Upper lobe of left lung (tissue), 6 donors: ENCODE measurements at places on chromosomes 2 and 18. TPM values are rescaled to one million over a fixed set of nuclear protein-coding genes. Genes with fewer than 3 reads are reported as not detected.

OSBPL1A gene
- total RNA-seq, result 33.3 TPM

LAMA1 gene
- total RNA-seq, result 1.7 TPM

DCDC2C gene
- total RNA-seq, result not detected

MLPH gene
- total RNA-seq, result 289 TPM

ANKRD53 gene
- total RNA-seq, result 10.5 TPM

- no peak overlapping the region for H3K27ac ChIP-seq
- no peaks in the 10 kb centered on the region for H3K4me1 ChIP-seq
- no peak overlapping the region for H3K4me3 ChIP-seq
- H3K36me3 ChIP-seq, result no peaks in the 10 kb centered on the region
- no peak for DNase-seq
- H3K27me3 ChIP-seq, result no peaks in the 10 kb centered on the region
Observed at GRCh38 chr2:134602666-134603065, 116.1 kb downstream of the TMEM163 start.

- no peak overlapping the region for H3K27ac ChIP-seq
- no peak for DNase-seq
- H3K36me3 ChIP-seq, result peaks cover 4% of the 10 kb centered on the region
- H3K4me1 ChIP-seq, result no peaks in the 10 kb centered on the region
Observed at GRCh38 chr2:168722592-168722991, 79.8 kb upstream of the NOSTRIN start.

DNA sequence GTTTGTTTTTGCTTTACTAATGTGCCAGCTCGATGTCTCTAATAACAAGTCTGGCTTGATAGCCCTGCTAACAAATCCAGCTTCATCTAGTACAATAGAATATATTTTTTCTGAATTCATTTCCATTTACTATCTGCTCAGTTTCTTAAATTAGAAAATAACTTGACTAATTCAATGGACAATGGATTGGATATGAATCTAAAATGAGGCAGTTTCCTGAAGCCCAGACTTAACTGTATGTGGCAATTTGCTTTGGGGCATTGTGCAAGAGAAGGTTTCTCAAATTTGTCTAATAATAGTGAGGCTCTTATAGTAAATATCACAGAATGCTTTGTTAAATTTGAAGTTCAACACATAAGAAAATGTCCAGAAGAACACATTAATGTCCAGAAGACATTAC is 25.8 kb downstream of the CALCRL start:
- H3K36me3 ChIP-seq, result no peaks in the 10 kb centered on the region
- H3K4me1 ChIP-seq, result no peaks in the 10 kb centered on the region
- no peak for DNase-seq
- no peak overlapping the region for H3K4me3 ChIP-seq
- H3K27ac ChIP-seq, result no peak overlapping the region

DNA sequence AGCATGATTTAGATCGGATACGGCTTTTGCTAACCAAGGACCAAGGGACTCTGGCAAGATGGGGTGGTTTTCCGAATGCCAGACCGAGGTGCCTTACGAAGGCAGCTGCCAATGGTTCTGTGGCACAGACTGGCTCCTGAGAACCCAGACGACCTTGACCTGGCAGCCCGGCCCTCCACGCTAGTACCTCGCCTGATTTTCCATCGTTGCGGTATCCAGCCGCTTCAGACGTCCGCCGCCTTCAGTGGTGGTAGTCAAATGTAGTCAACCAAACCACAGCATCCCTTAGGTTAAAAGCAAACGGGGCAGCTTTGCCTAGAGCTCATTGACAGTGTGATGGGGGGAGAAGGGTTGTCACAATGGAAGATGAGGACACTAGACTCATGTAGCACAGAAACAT is 42.6 kb downstream of the GBX2 start:
- H3K27ac ChIP-seq, result no peak overlapping the region
- no peaks in the 10 kb centered on the region for H3K4me1 ChIP-seq
- H3K27me3 ChIP-seq, result no peaks in the 10 kb centered on the region
- no peak overlapping the region for H3K4me3 ChIP-seq
- no peak for DNase-seq

DNA sequence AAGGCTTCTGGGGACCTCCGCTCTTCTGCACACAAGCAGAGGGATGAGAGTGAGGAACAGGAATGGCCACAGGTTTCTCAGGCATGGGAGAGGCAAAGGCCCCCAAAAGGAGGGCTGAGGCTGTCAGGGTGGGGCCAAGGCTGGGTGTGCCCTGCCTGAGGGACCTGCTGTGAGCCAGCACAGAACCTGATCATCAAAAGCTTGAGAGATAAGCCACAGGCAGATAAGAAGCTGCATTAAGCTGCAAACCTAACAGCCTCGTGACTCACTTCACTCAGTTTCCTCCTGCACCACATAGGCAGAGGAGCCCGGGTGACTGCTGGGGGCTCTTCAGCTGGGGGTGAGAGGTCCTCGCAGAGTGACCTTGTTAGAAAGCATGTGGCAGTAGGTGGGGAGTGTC is 64.5 kb upstream of the LAPTM4A start:
- H3K27ac ChIP-seq, result no peak overlapping the region
- no peaks in the 10 kb centered on the region for H3K4me1 ChIP-seq
- H3K36me3 ChIP-seq, result no peaks in the 10 kb centered on the region

DNA sequence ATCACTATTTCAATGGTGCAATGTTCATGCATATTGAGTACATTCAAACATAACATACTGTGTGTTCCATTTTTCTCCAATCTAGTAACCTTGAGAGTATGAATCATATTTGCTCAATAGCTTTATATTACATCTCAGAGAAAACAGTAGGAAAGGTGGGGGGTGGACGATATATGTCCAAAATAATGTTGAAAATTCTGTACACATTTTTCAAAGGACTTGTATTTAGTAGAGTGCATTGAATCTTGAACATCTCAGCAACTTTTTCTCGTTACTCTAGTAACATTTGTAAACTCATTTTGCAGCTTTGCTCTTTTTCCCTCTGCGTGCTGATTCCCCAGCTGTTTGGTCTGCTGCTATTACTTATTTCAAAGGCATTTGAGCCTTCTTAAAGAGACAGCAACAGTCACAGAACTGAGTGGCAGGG is 1487.0 kb downstream of the LRP1B start:
- no peaks in the 10 kb centered on the region for H3K4me1 ChIP-seq
- no peaks in the 10 kb centered on the region for H3K27me3 ChIP-seq
- H3K4me3 ChIP-seq, result no peak overlapping the region
- no peak for DNase-seq
- no peak overlapping the region for H3K27ac ChIP-seq
- H3K36me3 ChIP-seq, result no peaks in the 10 kb centered on the region

DNA sequence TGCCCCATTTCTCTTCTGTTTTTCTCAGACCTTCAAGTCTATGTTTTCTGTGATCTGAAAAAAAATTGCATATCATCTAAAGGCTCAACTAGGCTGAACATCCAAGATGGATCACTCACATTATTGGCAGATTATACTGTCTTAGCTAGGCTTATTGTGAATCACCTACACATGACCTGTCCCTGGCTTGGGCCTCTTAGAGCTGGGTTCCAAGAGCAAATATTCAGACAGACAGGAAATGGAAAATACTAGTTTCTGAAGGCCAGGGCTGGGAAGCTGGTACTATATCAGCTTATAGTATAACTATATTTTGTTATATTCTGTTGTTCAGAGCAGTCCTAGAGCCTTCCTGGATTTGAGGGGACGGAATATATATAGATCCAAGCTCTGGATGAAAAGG is 90.3 kb downstream of the PIK3C3 start:
- H3K27me3 ChIP-seq, result no peaks in the 10 kb centered on the region
- H3K4me1 ChIP-seq, result no peaks in the 10 kb centered on the region
- no peak overlapping the region for H3K27ac ChIP-seq

GRCh38 chr2:64276417-64277095 is 132.3 kb upstream of the PELI1 start:
- no peak for DNase-seq
- H3K4me3 ChIP-seq, result no peak overlapping the region
- H3K4me1 ChIP-seq, result peaks cover 32% of the 10 kb centered on the region
- no peaks in the 10 kb centered on the region for H3K27me3 ChIP-seq

DNA sequence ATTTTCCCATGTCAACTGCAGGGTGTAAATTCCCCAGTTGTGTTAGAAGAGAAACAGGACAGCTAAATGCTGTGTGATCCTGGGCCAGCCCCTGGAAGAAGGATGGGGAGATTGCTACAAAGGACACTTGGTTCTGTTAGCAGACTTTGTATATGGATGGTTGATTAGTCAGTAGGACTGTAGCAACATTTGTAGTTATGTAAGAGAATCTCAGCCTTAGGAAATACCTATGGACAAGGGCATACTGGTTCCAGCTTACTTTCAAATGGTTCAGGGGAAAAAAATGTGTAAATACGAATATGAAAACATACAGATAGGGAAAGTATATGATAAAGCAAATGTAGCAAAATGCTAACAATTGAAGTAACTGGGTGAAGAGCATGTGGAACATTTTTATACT is 47.6 kb downstream of the GNAL start:
- H3K27ac ChIP-seq, result no peak overlapping the region
- H3K36me3 ChIP-seq, result no peaks in the 10 kb centered on the region
- H3K27me3 ChIP-seq, result no peaks in the 10 kb centered on the region
- peaks cover 5% of the 10 kb centered on the region for H3K4me1 ChIP-seq
- DNase-seq, result no peak
- no peak overlapping the region for H3K4me3 ChIP-seq

DNA sequence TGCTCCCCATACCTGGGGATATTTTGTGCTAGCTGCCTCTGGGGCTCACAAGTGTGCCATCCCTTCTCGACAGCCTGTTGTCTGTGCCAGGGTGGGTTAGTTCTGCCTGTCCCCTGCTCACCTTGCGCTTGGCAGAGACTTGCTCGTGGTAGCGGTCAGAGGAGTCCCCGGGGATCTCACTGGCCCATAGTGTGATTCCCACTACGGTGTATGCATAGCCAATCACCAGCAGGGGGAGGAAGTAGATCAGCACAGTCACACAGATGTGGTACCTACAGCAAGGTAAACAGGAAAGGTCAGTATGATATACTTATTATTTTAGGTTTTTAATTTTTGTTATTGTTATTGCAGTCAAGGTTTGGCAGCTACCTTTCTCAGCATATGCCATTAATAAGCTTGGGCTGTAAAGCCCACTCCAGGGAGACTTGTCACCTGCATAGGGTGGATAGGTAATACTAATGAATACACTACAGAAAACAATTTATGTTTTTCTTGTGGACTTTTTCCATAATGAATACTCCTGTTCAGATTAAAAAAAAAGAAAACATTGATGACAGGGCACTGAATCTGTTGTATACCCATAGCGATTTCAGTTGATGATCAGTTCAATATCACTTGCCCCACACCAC is 95.2 kb downstream of the POLE4 start:
- H3K36me3 ChIP-seq, result no peaks in the 10 kb centered on the region
- peak; percentile 28 for DNase-seq
- H3K4me3 ChIP-seq, result no peak overlapping the region
- H3K27me3 ChIP-seq, result no peaks in the 10 kb centered on the region

DNA sequence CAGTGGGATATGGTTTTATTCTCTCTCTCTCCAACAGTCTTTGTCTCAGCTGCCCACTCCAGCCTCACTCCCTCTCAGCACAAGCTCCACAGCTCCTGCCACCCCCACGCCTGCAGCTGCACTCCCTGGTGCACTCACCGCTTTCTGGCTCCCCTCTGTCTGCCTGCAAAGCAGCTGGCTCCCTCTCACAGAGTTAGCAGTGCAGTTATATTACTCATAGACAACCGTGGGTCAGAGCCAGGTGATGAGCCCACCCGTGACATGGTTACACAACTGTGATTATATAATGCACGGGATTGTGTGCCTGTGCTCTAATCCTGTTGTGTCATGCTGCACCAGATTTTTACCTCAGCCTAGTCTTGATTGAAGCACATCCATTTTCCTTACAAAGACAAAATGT is 276.9 kb upstream of the CHAC2 start:
- H3K4me1 ChIP-seq, result no peaks in the 10 kb centered on the region
- no peaks in the 10 kb centered on the region for H3K36me3 ChIP-seq
- DNase-seq, result peak; percentile 30

DNA sequence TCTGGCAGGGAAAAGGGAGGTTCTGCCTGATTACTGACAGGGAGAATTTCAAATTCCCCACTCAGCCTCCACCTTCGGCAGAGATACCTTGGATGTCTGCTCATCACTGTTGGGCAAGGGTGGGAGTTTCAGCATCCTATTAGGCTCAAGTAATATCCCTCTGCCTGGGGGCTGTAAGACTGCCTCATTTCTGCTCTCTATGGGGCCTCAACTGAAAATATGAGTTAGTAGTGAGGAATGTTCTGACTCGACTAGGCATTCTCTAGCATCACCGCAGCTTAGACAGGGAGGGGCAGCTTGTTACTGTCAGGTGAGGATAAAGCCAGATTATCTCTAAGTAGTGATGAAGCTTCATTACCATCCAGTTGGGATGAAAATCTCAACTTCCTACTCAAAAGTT is 87.7 kb upstream of the LRP1B start:
- DNase-seq, result no peak
- H3K4me1 ChIP-seq, result no peaks in the 10 kb centered on the region
- no peaks in the 10 kb centered on the region for H3K36me3 ChIP-seq
- H3K27me3 ChIP-seq, result no peaks in the 10 kb centered on the region
